ENCODE measurements at places on chromosomes 6 and 20.

DNA sequence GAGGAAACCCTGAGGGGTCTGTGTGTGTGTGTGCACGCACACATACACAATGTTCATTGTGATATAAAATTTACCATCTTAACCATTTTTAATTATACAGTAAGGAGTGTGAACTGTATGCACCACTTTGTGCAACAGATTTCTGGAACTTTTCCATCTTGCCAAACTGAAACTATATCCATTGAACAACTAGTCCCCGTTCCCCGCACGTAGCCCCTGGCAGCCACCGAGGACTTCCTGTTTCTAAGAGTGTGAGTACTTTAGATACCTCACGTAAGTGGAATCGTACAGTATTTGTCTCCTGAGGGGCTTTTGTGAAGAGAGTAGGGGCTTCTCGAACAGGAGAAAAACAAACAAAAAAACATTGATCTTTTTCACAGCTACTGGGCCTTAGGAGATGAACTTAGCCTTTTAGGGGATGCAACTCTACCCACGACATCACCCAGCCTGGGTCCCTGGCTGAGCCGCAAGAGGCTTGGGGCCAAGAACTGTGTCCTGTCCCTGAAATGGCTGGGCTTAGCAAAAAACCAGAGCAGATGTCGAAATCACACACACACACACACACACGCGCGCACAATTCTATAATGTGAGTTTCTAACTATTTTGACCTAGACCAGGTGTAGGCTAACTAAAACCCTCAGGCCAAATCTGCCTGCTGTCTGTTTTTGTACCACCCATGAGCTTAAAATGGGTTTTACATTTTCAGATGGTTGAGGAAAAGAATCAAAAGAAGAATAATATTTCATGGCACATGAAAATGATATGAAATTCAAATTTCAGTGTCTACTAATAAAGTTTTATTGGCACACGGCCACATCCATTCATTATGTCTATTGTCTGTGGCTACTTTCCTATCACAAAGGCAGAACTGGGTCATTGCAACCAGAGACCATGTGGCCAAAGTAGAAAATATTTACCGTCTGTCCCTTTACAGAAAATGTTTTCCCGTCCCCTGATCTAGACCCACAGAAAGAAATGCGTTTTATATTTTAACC is 144.2 kb downstream of the EYA2 start:
- no peak for DNase-seq

DNA sequence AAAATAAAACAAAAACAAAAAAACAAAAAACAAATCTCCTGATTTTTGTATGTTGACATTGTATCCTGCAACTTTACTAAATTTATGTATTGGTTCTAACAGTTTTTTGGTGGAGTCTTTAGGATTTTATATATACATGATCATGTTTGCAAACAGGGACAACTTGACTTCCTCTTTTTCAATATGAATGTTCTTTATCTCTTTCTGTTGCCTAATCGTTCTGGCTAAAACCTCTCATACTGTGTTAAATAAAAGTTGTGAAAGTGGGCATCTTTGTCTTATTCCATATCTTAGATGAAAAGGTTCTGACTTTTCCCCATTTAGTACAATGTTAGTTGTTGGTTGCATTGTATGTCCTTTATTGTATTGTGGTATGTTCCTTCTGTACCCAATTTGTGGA is 261.7 kb upstream of the NOX3 start:
- no peak for DNase-seq

- DNase-seq = no peak
Observed at GRCh38 chr6:132400555-132400882, 756 bp downstream of the MOXD1 start.

- no peak for DNase-seq
Observed at GRCh38 chr20:19823216-19823615, 65.2 kb downstream of the RIN2 start.

DNA sequence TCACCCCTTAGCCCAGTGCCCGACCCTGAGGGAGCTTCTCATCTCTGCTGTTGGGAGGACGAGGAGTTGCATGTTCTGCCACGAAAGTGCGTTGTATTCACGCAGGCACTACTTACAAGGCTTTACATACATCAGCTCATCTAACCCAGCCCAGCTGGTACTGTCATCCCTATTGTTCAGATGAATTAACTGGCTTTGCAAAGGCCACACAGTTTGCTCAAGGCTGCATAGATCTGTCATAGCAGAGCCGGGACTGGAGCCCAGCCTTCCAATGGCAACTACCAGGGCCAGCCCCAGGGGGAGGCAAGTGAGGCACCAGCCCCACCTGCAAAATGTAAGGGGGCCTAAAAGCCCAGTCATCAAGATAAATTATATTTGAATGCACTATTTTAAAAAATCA is 257.6 kb downstream of the NFATC2 start:
- no peak for DNase-seq

DNA sequence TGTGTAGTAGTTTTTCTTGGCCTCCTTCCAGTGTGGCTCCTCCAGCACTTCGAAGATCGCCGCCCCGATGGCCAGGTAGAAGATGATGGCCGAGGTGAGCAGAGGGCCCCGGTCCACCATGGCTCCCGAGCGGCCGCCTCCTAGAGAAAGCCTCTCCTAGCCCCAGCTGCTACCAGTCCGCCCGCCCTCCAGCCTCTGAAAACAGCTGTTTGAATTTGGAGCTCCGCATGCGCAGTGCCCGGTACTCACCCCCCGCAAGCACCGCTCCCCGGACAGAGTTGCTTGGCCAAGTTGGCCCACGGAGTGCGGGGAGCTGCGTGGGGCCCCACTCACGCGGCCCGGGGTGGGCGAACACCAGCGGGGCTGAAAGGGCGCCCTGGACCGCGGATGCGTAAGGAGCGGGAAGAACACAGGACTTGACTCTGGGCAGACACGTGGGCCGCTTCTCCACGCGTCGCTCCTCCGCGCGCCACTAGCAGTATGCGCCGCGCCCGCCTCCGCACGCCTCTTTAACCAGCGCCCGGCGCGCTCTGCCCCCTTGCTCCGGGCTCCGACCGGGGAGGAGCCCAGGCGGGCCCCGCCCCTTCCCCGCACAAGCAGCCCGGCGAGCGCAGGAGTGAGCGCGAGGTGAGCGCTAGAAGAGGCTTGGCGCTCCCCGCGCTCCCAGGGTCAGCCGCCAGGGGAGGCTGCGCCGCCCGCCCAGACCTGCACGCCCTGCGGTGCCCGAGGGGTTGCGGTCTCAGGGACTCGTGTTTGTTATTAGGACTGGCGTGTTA is at the start of gene KCNK5:
TSS of gene KCNK5 (minus strand) at position 484 of the 776 bp plus-strand sequence. CDS start at position 120, 364 bp downstream.
- DNase-seq = no peak

- DNase-seq = no peak
Observed at GRCh38 chr6:22298475-22298890, 1.6 kb upstream of the PRL start.

DNA sequence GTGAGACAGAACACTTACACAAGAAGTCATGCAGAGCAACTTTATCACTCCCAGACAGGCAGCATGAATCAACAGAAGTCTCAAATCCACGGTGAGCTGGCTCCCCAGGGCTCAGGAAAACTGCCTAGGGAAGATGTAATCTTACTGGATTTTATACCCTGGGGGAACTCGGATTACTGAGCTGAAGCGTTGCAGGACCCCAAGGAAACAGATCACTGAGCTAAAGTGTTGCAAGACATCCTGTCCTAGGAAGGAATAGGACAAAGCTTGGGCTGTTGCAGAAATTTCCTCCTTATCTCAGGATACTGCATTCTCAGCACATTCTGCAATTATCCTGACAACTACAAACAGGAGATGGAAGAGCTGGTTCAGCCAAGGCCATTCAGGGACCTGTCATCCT is 224.8 kb downstream of the TFAP2A start:
- no peak for DNase-seq

DNA sequence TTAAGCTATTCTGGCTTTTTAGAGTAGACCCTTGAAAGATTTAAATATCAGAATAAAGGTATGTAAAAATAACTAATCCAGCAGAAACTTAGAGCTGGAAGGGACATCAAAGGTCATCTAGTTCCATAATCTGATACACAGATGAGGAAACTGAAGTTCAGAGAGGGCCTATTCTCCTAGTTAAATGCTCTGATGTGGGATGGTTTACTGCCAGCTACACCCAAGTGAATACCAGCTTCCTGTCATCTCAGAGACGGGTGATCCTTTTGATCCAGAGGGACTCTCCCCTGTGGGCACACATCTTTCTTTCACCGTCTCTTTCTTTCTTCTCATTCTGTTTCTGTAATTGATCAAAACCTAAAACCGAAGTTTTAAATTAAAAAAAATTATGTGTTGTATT is 94.1 kb downstream of the MAN1A1 start:
- no peak for DNase-seq

DNA sequence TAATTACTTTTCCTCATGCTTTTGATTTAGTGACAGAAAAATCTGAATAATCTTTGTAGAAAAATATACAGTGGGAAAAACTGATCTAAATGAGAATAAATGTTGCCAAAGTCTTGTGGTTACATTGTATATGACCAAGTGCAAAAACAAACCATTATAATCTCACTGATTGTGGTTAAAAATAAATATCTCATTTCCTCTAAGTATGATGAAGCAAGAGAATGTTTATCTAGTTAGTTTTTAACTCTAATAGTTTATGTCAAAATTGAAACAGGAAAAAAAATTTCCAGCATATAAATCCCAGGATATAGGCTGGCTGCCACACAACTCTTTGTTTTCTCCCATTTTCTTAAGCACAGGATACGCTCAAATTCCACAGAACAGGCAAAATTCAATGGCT is 392.7 kb upstream of the ID4 start:
- DNase-seq = no peak

DNA sequence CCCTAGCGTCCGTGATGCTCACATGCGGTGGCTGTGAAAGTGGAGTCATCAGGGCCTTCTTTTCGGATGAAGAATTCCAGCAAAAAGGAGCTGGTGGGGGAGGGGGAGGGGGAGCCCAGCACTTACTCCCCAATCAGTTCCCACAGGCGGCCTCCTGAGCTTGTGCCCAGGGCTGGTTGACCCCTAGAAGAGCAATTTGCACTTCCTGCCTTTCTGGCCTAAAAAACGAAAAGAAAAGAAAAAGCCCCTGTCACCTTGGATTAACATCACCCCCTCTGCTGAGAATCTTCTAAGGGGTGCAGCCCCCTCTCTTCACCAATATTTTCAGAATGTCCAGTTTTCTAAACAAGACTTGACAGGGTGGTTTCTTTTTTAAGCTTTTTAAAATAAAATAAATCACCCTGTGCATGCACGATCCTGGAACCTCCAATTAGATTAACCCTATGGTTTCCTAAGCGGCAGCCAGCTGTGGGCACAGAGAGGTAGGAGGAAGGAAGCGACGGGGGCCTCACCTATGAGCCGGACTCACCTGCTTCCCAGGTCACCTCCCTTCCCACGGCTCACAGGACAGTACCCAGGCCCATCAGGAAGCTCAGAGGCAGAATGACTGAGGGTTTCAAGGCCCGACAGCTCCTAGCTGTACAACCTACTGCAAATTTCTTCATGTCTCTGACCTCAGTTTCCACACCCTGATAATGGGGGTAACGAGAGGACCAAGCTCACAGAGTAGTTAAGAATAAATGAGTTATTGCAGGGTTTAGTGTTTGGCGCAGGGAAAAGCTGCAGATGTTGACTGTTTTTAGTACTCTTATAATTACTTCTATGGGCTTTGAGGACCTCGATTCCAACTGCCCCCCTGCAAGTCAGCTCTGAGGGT is 10.5 kb upstream of the TGM2 start:
- no peak for DNase-seq

DNA sequence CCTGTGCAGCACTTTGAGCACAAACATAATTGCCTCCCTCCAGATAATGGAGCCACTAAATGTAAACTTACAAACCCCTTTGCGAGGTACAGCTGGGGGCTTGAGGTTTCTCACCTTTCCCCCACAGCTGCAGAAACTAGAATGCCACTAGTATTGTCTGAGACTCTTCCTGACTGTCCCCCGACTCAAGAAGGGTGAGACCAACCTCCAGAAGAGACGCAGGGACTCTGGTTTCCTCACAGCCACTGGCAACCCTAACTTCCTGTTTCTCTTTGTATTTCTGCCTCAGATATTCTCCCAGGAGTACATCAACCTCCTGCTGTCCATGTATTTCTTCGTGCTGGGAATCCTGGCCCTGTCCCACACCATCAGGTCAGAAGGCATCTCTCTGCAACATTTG is 23.6 kb downstream of the HM13 start:
- DNase-seq = no peak

DNA sequence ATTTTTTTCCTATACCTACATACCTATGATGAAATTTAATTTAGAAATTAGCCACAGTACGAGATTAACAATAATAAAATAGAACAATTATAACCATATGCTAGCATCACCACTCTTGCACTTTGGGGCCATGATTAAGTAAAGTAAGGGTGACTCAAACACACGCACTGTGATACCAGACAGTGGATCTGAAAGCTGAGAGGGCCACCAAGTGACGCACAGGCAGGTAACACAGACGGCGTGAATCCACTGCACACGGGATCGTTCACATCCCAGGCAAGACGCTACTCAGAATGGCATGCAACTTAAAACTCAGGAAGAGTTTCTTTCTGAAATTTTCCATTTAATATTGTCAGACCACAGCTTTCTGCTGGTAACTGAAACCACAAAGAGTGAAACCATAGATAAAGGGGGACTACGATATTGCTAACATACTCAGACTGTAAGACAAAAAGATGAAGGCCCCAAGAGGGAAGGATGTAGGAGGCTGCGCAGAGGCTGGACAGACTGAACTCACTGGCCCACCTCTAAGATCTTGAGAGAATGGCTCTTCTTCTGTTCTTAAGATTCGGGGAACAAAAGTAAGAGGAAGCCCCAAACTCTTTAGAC is 17.9 kb downstream of the RRBP1 start:
- DNase-seq = no peak

- DNase-seq = no peak
Observed at GRCh38 chr6:69935079-69935478, 68.7 kb downstream of the COL19A1 start.

DNA sequence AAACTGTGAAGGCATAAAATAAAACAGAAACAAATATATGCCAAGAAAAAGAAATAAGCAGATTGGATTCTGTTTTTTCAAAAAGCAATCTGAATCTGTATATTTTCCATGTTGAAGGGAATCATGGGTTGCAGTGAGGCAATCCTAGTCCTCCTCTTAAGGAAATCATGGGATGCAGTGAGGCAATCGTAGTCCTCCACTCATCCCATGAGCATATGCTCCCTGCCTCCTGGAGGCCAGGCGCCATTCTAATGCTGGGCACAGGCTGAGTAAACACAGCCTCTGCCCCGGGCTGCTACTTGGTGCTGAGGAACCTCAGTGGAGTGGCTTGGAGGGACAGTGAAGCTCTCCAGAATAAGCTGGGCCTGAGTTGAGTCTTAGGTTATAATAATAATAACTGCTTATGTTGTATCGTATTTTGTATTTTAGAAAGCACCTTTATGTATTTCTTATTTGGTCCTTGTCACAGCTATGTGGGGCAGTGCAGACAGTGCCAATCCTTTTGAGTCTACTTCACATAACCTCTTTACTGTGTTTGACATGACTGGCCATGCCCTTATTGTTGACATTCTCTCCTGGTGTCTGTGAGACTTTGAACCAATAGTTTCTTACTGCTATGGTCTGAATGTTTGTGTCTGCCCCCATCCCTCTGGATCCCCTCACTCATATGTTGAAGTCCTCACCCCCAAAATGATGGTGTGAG is 56.6 kb upstream of the CITED2 start:
- no peak for DNase-seq

GRCh38 chr6:138963119-138963518 is 24.9 kb downstream of the REPS1 start:
- no peak for DNase-seq

GRCh38 chr20:35768731-35769664 is 2.8 kb upstream of the PHF20 start:
- no peak for DNase-seq
